ENCODE measurements at places on chromosomes 7 and 10.

- DNase-seq, result no peak
Measured at GRCh38 chr10:132341017-132341416, 9.0 kb downstream of the LRRC27 start.

GRCh38 chr7:147062897-147063296 lies 946.3 kb downstream of the CNTNAP2 start:
- no peak for DNase-seq

DNA sequence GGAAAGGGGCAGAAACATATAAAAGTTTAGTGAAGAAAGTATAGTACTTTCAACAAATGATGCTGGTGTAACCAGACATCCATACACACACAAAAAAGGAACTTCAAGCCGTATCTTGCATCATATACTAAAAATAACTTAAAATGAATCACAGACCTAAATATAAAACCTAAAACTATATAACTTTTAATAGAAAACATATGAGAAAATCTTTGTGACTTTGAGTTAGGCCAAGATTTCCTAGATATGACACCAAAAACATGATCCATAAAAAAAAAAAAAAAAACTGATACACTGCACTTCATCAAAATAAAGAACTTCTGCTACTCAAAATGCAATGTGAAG lies 40.9 kb downstream of the NUDCD3 start:
- no peak for DNase-seq

- DNase-seq, result no peak
Measured at GRCh38 chr7:121966276-121966934, 93.4 kb downstream of the PTPRZ1 start.

- no peak for DNase-seq
Measured at GRCh38 chr7:35545831-35546230, 149.1 kb downstream of the HERPUD2 start.

DNA sequence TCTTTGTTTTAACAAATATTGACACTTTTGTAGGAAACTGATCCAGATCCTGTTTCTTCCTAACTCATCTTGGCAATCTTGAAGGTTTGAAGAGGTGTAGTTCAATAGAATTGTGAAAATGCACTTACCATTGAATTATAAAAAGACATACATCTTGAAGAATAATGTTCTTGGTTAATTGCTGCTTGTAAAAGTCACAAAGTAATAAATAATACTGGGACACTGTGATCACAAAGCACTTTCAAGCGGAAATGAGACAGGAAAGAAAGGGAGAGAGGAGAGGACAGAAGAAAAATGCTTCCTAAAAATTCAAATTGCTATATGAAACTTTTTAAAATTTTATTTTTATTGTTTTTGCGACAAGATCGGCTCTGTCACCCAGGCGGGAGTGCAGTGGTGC lies 15.2 kb upstream of the NFE2L3 start:
- no peak for DNase-seq

DNA sequence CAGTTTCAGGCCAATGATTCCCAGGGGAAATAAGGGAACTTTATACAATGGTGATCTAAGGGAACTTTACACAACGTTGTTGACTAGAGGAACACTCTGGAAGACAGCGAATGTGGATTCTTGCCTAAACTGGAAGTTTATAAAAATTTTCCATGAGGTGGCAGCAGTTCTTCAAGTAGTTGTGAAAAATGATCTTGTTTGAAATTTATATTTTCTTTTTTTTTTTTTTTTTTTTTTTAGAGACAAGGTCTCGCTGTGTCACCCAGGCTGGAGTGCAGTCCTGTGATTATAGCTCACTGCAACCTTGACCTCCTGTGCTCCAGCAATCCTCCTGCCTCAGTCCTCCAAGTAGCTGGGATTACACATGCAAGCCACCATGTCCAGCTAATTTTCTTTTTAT lies 32.1 kb upstream of the GTF2I start:
- DNase-seq, result no peak

- no peak for DNase-seq
Measured at GRCh38 chr10:131784363-131785120, 116.3 kb upstream of the PPP2R2D start.

DNA sequence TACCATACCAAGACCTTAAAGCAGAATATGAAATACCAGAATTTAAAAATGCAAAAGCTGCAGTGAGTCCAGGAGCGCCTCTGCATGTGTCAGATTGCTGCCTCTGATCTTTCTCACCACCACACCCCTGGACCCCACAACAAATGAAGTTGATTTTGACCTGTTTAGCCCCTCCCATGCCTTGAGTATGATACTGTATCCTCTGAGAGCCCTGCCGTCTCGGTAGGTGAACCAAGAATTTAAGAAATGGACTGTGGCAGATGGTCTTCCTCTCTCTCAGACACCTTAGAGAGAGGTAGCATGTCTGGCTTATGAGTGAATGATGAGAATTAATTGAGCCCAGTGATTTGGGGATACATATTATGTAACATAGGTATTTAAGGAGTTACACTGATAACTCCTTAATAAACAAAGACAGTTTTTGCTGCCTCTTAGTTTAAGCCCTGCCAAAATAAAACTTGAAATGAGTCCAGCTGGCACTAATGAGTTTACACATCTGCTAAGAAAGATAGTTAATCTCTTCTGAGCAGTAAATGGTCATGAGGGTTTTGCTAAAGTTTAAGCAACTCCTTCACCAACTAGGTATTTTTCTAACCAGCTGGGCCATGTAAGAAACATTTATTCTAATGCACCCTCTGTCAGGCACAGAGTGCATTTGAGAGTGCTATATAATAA lies 4.5 kb upstream of the TFPI2 start:
- no peak for DNase-seq

DNA sequence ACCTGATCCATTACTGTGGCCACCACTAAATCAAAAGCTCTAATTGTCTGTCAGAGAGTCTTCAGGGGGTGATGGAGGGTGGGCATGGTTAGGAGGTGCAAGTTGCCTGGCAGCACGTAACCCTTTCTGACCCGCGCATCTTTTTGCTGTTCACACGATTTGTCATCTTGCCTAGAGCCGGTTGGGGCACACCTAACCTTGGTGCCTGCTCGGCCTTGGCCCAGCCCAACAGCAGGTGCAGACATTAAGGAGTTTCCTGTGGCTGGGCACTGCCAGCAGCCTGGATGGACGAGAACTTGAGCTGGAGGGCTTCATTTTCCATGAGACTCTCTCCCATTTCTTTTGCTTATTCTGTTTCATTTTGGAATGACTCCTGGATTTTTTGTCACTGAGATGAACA lies 41.0 kb upstream of the PTF1A start:
- no peak for DNase-seq

GRCh38 chr7:128322040-128322643 lies 21.6 kb downstream of the RBM28 start:
- DNase-seq, result peak; percentile 59

- DNase-seq, result no peak
Measured at GRCh38 chr10:110411047-110411410, 86.7 kb upstream of the DUSP5 start.

- no peak for DNase-seq
Measured at GRCh38 chr10:77902159-77902558, 24.4 kb downstream of the DLG5 start.

DNA sequence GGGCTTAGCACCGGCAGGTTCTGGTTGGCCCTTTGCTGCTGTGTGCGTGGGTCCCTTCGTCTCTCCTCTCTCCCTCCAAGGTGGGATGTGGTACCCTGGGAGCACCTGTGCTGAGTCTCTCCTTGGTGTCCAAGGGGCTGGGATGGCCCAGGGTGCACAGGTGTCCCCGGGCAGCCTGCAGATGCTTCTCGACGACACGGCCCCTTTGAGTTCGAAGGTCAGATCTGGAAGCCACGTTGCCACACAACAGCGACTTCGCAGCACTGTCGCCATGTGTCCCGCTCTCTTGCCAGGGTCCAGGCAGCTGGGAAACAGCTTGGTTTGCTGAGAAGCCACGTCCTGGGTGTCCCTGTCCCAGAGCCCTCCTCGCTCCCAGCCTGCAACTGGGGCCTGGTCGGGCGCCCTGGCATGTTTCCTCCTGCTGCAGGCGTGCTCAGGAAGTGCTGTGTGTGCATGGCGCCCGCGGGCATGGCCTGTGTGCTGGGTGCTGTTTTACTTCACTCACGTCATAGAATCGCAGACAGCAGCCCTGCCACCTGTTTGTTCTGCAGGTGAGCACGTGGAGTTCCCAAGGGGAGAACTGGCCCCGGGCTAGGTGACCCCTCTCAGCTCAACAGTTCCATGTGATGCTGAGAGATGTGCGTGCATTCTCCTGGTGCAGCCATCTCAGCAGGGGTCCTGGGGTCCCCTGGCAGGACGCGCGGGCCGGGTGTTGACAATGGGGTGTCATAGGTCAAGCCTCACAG lies 70.9 kb downstream of the DNAJB6 start:
- no peak for DNase-seq

- no peak for DNase-seq
Measured at GRCh38 chr7:114718861-114719260, 203.0 kb upstream of the MDFIC start.

- no peak for DNase-seq
Measured at GRCh38 chr7:92613214-92613613, 23.0 kb upstream of the FAM133B start.

DNA sequence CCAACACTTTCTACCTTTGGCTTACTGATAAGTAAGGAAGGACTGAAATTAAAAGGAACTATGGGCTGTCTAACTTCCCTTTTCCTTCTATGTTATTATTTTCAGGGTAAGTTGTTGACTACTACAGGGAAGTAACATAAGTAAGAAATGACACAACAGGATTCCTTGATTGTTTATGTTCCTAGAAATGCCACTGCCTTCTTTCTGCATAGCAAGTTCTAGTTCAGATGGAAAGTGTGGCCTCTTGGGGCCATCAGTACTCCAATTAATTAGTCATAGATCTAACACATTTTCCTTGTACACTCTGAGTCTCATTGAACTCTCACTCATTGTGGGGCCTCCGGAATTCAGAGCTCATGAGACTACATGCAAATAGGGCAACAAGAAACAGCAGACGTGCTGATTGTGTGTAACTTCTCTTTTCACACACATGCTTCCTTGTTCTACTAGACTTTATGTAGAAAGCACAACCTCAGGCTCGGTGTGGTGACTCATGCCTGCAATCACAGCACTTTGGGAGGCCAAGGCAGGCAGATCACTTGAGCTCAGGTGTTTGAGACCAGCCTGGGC lies 35.3 kb upstream of the HIBADH start:
- no peak for DNase-seq

GRCh38 chr10:100245484-100246220 lies 16.3 kb upstream of the CHUK start:
- DNase-seq, result no peak

GRCh38 chr7:128039544-128039953 lies 8.3 kb upstream of the LRRC4 start:
- DNase-seq, result no peak

- no peak for DNase-seq
Measured at GRCh38 chr10:53236941-53237340, 464.4 kb upstream of the MBL2 start.

DNA sequence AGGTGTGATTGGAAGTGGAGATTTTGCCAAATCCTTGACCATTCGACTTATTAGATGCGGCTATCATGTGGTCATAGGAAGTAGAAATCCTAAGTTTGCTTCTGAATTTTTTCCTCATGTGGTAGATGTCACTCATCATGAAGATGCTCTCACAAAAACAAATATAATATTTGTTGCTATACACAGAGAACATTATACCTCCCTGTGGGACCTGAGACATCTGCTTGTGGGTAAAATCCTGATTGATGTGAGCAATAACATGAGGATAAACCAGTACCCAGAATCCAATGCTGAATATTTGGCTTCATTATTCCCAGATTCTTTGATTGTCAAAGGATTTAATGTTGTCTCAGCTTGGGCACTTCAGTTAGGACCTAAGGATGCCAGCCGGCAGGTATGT lies 13.6 kb downstream of the STEAP2 start:
- no peak for DNase-seq

GRCh38 chr10:132506711-132507408 lies 30.7 kb upstream of the INPP5A start:
- peak; percentile 78 for DNase-seq

DNA sequence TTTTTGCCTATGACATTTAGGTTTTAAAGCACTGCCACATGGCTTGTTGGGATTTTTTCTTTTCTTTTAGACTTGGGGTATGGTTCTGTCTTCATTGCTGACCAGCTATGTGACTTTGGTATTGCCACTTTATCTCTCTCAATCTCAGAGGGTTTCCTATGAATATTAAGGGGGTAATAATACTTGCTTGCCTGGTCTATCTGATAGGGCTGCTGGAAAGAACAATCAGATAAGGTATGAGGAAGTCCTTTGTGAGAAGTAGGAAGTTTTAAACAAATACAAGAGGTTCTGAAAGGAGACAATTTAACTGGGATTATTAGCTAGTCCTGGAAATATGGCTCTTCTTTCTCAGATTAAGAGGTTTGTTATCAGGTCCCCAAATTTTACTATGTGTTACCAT lies 80.8 kb downstream of the ZNF92 start:
- DNase-seq, result no peak

DNA sequence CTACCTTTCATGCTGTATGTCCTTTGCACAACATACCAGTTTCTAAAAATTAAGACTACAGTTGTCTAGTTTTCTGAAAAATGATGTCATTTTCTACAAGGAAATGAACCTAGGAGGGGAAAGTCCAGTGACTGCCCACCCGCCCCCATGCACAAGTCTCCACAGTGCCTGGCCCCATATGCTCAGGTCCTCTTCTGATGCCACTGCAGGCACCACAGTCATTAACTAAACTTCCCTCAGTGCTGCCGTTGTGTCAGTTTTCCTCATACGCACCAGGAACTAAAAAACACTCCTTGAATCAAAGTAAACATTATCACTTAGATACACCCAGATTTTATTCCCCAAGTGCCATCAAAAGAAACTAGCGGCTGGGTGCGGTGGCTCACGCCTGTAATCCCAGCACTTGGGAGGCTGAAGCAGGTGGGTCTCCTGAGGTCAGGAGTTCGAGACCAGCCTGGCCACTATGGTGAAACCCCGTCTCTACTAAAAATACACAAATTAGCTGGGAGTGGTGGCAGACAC lies 6.9 kb upstream of the TNS3 start:
- DNase-seq, result no peak

- DNase-seq, result no peak
Measured at GRCh38 chr7:144975882-144976281, 140.0 kb upstream of the TPK1 start.

DNA sequence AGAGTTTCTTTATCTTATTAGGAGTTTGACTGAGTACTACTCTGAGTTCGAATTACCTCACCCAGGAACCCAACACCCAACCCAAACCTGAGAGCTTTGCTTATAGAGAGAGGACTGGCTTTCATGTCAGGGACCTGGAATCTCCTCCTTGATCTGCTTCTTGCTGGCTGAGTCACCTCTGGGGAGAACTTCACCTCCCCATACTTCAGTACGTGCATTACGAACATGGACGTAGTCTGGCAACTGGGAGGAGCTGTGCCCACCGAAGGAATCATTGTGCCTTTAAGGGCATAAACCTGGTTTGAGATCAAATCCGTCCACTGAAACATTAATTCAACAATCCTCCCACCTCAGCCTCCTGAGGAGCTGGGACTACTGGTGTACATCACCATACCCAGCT lies 12.2 kb upstream of the PSAP start:
- no peak for DNase-seq

DNA sequence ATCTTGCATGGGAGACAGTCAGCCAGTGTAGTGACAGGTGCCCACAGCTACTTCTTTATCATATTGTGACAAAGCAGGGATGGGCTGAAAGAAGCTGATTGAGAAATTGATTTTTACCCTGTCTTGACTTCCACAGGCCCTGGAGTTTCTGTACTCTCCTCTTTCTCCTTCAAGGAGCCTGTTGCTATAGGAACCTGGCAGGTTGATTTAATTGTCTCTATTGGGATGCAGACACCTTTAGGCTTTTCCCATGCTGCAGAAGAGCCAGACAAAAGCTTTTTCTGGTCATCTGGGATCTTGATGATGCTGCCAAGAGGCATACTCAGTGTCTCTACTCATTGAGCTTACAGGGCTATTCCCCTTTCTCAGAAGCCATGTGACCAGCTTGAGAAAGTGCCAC lies 754.8 kb downstream of the KCNMA1 start:
- DNase-seq, result no peak

GRCh38 chr7:34772296-34772938 lies 114.4 kb downstream of the NPSR1 start:
- DNase-seq, result no peak

All from spinal cord (tissue), 10 donors.